Left renal pelvis (tissue), 4 donors: ENCODE measurements at places on chromosomes 16 and 17.
A peak's percentile ranks its signal among the peaks of the same experiment; 100 is the strongest.

- DNase-seq, result no peak
Measured at GRCh38 chr16:87183647-87184046, 133.5 kb downstream of the C16orf95 start.

GRCh38 chr16:1287982-1288670 lies 21.3 kb upstream of the UBE2I start:
- no peak for DNase-seq

GRCh38 chr16:21263640-21264570 lies 14.2 kb downstream of the CRYM start:
- no peak for DNase-seq

GRCh38 chr16:63365649-63366304 lies 1329.5 kb upstream of the CDH8 start:
- no peak for DNase-seq

- no peak for DNase-seq
Measured at GRCh38 chr17:2797637-2798036, 1.4 kb downstream of the RAP1GAP2 start.

DNA sequence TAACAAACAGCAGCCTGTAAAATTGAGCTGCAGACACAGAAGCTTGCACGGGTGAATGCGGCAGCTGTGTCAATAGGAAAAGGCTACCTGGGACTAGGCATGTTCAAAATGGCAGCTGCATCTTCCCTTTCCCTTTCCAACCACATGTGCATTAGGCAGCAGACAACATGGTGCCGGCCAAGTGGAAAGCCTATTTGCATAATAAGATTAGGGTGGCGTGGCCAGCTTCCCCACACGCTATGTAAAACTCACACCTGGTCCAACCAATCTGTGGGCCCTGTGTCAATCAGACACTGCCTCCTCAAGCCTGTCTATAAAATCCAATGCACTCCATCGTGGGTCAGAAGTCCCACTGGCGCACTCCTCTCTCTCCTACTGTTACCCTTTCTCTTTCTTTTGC lies 61.0 kb upstream of the RBBP6 start:
- no peak for DNase-seq

- DNase-seq, result no peak
Measured at GRCh38 chr16:30437511-30438046, 7.7 kb upstream of the DCTPP1 start.

- DNase-seq, result no peak
Measured at GRCh38 chr17:69447726-69448125, 33.2 kb downstream of the MAP2K6 start.

- no peak for DNase-seq
Measured at GRCh38 chr17:51995797-51996403, 162.6 kb downstream of the CA10 start.

DNA sequence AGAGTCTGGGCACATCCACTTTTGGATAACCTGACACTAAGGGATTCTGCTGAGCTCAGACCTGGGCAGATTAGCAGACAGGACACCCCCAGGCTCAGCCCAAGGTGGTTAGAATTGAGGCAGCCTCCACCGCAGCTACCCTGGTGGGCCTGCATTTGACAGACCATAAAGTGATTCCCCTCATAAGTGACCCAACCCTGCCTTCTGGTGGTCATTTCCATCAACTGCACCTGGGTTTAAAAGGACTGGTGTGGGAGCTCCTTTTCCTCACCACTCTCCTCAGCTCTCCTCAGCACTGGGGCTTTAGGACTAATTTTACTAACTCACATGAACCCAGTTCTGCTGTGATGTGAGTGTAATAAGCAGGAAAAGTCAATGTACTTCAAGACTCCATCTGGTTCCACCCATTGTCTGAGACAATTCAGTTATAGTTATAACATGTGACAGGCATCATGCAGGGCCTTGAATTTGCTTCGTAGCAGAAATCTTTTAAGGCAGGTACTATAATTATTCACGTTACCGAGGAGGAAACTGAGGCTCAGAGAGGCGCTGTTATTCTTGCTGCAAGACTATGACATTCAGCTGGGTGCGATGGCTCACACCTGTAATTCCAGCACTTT lies 42.5 kb downstream of the MYH3 start:
- peak; percentile 50 for DNase-seq

GRCh38 chr17:75181110-75181509 lies 1.6 kb downstream of the SUMO2 start:
- no peak for DNase-seq

GRCh38 chr17:77454242-77455095 lies 313.7 kb downstream of the SEC14L1 start:
- DNase-seq, result no peak

- DNase-seq, result no peak
Measured at GRCh38 chr17:3012926-3013581, 50.4 kb downstream of the OR1D5 start.
